Astrocyte (in vitro differentiated cells and primary cell): ENCODE measurements at places on chromosomes 12 and 14. TPM values are rescaled to one million over a fixed set of nuclear protein-coding genes. Genes with fewer than 3 reads are reported as not detected.

DNA sequence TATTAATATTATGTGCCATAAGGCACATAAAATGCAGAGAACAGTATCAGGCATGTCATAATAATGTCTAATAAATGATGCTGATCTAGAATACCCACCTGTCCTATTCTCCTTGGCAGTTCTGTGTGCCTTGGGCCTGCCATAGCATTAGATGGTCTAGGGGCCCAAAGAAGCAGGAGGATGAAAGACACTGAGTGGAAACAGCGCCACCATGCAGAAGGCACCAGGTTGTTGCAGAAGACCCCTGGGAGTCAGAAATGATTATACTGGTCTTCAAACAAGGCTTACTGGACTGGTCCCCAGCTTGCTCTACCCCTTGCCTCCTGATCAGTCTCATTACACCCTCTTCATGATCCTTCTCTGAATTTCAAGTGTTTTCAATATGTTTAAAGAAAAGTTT, 353.3 kb downstream of the GRIN2B start:
- DNase-seq = no peak

DNA sequence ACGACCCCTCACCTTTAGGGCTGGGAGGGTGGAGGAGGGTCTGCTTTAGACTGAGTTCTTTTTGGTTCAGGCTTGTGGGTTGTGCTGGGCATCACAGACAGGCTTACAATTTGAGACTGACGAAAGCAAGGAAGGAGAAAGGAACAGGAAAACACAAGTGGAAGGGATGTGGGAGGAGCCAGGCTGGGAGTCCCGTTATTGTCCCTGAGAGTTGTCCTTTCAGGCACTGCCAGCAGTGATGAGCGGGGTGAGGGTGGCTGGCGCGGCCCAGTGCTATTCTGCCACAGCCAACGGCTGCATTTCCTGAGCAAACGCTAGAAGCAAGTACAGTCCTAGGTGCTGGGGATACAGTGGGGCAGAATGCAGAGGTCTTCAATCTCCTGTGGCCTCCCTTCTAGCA, 29.2 kb upstream of the TSPAN9 start:
- DNase-seq = no peak

GRCh38 chr14:51242545-51243490, 2.8 kb downstream of the TMX1 start:
- no peak for DNase-seq

DNA sequence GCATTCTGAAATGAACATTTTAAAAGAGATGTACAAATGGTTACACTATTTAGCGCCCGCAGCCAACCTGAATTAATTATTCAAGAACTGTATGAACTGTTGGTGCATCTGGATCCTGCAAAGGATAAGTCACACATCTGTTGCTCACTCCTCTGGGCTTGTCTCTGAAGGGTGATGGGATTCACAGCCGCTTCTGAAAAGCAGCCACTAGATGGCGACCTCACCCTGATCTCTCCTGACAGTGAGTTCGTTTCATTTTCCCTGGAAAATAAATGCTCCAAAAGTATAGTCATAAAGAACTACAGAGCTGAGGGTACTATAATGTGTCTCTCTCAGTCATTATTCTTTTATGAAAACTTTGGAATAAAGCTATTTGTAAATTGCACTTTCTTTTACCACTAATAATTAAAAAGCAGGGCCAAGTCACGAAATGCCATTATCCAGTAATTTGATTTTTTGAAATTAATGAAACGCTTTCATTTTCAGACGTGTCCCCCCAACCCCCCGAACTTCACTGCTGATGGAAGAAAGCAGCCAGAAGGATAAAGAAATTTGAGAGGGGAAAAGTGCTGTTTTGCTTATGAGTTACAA, 789.6 kb downstream of the NRXN3 start:
- DNase-seq = peak; percentile 50

- DNase-seq = no peak
Observed at GRCh38 chr12:39369756-39370155, 73.2 kb downstream of the KIF21A start.

DNA sequence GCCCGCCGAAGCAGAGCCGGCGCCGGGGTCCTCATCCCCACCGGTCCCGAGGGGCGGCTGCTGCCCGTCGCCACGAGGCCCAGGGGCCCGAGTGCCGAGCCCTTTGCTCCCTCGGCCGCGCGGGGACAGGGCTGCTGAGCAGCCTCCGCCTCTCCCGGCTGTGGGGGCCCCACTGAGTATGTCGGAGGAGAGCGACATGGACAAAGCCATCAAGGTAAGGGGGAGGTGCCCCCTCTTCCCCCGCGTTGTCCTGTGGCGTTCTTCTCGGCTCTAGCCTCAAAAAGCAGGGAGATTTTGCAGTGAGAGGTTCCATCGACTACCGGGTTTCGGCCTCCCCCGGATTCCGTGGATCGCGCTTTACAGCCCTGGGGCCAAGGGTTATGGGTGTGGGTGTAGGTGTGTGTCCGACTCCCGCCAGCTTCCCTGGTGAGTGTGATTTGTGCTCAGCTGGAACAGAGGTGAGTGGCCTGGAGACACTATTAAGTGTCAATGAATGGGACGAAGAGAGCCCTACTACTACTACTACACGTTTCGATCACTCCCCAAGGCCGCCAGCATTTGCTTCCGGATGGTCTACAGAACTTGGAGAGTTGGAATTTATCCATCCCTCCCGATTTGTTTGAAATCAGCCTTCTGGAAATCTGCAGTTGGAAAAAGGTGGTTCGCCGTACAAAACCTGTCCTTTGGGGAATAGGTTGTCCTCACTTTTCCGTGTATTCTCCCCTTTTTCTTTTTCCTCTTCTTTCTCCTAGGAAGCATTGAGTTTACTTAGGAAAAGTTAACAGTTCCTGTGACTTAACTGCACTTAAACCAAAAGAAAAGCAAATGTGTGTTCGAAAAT, 748 bp downstream of the MAPKAPK5 start:
- no peak for DNase-seq

GRCh38 chr12:107718606-107719005, 33.0 kb downstream of the PWP1 start:
- DNase-seq = no peak

- DNase-seq = peak; percentile 51
Observed at GRCh38 chr12:92065018-92065499, 80.6 kb downstream of the BTG1 start.

- peak; percentile 32 for DNase-seq
Observed at GRCh38 chr14:94227029-94227428, 52.9 kb downstream of the PPP4R4 start.

DNA sequence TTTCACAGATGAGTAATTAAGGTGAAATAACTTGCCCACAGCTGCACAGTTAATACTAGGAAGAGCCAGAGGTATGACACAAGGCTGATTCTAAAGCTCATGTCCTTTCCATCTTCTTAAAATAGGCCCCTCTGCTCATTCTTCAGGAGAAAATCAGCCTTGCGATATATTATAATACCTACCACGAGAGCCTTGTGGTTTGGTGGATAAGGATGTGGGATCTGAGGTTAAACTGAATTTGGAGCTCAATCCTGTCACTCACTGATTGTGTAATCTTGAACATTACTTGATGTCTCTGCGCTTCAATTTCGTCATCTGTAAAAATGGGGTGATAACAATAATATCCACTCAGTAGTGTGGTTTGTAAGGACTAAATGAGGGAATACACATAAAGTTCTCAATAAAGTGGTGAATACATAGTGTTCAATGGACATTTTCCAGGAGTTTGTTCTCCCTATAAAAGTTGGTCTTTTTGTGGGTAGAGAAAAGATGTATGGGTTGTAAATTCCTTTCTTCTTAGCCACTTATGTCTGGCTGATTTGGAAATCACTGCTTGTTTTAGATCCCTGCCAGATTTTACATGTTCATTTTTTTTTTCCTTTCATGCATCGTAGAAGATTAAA, 25.1 kb upstream of the ATP2B1 start:
- peak; percentile 97 for DNase-seq

- no peak for DNase-seq
Observed at GRCh38 chr12:12219664-12220063, 47.2 kb downstream of the LRP6 start.

DNA sequence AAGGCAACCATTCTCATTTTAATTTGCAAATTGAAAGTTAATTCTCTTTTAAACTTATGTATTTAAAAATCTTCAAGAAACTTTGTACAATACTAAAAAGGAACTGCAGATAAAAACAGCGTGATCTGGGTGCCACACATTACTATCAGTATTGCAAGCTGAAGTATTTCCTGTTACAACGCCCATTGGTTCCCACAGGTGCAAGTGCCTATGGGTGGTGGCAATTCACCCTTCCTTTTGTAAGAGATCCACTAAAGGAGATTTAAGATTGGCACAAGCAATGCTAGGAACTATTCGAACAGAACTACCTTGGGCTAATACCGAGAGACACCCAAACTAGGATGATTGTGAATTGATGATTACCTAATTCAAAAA, 13.2 kb downstream of the TAOK3 start:
- no peak for DNase-seq

- DNase-seq = no peak
Observed at GRCh38 chr12:1505576-1505975, 88.8 kb downstream of the FBXL14 start.

- DNase-seq = no peak
Observed at GRCh38 chr14:90732139-90732538, 84.1 kb downstream of the TTC7B start.

GRCh38 chr14:73149753-73150152, 13.4 kb downstream of the PSEN1 start:
- no peak for DNase-seq

DNA sequence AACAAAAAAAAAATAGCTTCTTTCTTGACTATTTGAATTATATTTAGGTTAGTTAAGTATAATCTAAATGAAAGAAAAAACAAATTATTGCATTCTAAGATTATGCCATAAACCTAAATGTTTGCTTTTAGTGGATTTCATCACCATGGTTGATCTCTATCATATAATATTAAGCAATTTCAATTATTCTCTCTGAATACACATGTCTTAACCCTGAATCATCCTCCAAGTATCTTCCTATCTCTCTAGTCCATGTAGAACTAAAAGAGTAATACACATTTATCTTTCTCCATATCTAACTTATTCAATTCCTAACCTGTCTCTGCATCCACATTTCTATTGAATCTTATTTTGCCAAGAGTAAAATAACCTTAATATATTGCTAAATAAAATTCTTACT, 59.6 kb downstream of the PPFIA2 start:
- no peak for DNase-seq

- DNase-seq = no peak
Observed at GRCh38 chr12:61717986-61718385, 542.2 kb upstream of the USP15 start.

- DNase-seq = no peak
Observed at GRCh38 chr14:30874120-30874998, at the start of gene COCH. COCH (plus strand) TSS chr14:30874559; CDS start chr14:30874939, 380 bp downstream.

DNA sequence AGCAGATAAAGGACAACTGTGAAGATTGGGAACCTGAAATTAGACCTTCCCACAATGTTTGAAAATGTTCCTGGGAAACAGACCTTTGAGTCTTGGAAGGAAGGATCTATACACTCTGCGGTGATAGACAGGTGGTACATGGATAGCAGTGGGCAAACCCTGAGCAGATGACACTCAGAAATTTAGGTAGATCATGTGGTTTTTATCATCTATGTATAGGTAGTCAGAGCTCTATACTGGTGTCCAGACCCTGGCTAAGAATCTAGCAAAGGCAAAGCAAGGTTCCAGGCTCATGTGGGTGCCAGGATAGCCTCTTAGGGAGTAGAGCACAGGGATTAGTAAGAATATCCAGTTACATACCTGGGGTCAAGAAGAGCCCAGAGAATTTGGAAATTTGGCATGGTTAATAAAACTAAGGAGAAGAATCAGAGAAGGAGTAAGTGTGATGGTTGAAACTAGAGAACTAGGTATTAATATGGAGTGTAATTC, 331.2 kb upstream of the FBXO33 start:
- no peak for DNase-seq

DNA sequence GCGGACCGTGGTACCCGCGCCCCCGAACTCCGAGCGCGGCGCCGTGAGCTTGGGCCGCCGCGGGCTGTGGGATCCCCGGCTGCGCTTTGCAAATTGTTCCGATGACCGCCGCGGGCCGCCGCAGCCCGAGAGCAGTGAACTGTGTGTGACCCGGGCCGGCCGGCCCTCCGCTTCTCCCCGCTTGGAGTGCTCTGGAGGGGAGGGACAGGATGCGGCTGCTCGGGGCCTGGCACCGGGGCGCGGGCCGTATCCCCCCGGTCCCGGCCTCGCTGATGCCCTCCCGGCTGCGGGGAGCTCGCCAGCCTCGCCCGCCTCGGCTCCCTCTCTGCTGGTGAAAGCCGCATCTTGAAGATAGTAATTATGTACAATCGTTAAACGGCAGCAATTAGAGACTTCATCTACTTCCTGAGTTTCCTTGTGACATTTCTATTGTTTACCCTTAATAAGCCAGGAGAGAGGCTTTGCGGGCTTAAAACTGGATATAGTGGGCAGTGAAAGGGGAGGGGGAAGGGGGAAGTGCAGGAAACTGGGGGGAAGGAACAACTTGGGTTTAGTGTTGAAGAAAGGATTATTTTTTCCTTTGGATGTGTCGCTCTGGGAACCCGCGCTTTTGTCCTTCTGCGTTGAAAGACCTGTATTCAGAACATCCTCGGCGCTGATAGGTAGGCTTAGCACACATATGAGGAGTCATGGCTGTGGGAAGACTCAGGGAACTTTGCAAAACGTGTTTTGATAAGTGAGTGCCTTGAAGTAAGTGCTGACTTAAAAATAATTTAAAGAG, 1.2 kb downstream of the PELI2 start:
- no peak for DNase-seq

- no peak for DNase-seq
Observed at GRCh38 chr12:103392722-103393121, 103.0 kb downstream of the C12orf42 start.

DNA sequence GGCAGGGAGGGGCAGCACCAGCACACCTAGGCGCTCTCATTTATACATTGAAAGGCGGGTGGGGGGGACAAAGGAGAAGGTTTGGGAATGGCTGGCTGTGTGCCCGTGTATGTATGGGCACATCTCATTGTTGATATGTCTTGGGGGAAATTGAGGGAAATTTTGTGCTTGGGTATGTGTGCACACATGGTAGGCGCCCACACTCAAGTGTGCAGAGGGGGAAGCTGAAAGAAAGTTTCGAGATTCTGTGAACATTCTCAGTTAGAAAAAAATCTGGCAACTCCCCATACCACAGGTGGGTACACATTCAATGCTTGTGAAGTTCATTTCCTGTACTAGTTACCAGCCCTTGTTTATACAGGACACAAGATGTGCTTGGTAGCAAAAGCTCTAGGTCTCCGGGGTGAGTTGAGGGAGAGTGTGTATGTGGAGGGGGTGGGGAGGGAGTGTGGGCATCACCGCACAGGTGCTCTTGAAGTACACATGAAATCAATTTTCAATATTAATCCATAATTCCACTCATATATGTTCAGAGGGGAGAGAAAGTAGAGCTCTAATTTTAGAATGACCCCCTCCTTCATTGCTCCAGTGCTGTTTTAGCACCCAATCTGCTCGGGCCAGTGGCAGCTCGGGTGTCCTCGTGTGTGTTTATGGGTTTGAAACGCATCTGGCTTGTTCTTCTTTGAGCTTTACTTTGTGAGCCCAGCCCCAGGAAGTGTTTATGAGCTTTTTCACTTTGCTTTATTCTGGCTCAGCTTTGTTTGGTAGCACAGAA, 286.0 kb downstream of the ZFP36L1 start:
- no peak for DNase-seq

Gene DTX1
- total RNA-seq = 4.6 and 5.5 TPM in 2 replicates

Gene MYF5
- not detected in 2 replicates for total RNA-seq

Gene PPP1R13B
- total RNA-seq = 7.0 and 9.5 TPM in 2 replicates

Gene TMEM119
- total RNA-seq = 0.91 and 1.8 TPM in 2 replicates

Gene PPM1H
- 7.8 and 9.0 TPM in 2 replicates for total RNA-seq

Gene RAPGEF3
- 5.9 and 8.4 TPM in 2 replicates for total RNA-seq

Gene CLEC1B
- not detected in 2 replicates for total RNA-seq

Gene TTC7B
- 42.1 TPM in 2 replicates for total RNA-seq

Gene CCDC38
- total RNA-seq = 0.07 TPM in 1 of 2 replicates, not detected in the other

Gene PTCSC3
- not detected in 2 replicates for total RNA-seq

Gene KCNC2
- total RNA-seq = not detected in 2 replicates
